ENCODE measurements at places on chromosomes 13 and 19. TPM values are rescaled to one million over a fixed set of nuclear protein-coding genes. Genes with fewer than 3 reads are reported as not detected.

PSG6 gene
- not detected for total RNA-seq

CYSLTR2 gene
- 2.4 TPM for total RNA-seq

CEACAM20 gene
- total RNA-seq = not detected

- no peak for DNase-seq
These were observed 77.6 kb downstream of the KDM4B start for GRCh38 chr19:5046339-5047039.

DNA sequence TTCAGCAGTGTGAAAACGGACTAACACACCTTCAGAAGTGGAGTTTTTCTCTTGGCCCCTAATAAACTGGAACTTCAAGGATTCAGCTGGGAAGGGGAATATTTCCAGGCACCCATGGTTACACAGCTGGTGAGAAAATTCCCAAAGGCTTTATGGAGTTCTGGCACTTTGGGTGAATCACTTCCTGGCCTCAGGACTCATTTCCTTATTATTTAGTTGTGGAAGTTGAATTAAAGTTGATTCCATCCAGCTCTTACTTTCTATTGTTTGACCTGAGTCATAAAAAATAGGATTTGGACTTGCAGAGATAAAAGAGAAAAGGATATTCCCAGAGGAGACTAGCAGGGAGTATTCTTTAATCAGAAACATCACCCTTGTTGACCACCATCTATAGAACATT, 882.1 kb downstream of the UQCRFS1 start:
- no peak for DNase-seq

DNA sequence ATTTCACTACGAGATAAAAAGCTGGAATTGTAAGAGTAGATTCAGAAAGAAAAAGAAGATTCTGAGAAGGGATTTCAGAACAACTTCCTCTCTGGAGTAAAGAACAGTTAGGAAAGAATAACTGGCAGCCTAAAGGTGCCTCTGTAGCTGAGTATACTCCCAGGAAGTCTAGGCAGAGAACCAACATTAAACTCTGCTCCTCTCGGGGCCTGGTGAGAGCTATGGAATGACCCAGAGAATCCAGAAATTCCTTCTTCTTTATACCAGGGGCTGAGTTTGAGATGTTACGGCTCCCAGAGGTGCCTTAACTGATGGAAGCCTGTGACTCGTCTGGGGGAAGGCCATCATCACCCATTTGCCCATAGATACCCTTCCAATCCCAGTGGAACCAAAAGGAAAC, 39.1 kb downstream of the FAM216B start:
- no peak for DNase-seq

- no peak for DNase-seq
These were observed 2.2 kb downstream of the PALM3 start for GRCh38 chr19:14059652-14060155.

- DNase-seq = no peak
These were observed 16.7 kb downstream of the KLF5 start for GRCh38 chr13:73075546-73075945.

- no peak for DNase-seq
These were observed 1.4 kb downstream of the LHFPL6 start for GRCh38 chr13:39601636-39602035.

- DNase-seq = no peak
These were observed 21.2 kb upstream of the RNASEH2B start for GRCh38 chr13:50888362-50888761.

DNA sequence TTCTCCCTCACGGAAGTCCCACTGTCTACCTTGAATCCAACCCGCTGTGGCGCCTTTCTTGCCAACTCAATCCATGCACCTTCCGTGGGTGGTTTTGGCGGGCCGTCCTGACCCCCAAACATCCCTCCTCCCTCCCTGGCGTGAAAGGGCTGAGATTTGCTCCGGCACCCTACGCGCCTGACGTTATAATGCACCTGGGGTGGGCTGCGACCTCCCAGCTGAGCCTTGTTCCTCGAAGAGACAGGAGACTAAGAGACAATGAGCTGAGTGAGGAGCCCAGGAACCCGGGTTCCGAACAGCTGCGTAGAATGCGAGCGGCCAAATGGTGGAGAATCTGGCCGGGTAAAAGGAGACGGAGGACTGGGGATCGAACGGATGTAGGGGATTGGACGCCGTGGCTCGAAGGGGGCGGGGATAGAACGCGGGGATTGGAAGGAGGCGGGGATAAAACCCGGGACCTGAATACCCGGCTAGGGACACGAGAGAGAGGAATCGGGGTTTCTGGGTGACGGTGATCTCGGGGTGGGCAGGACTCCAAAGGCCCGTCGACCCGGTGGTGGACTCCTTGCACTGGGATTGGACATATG, at the start of gene CPT1C:
TSS of gene CPT1C (plus strand) at position 461 of the 587 bp plus-strand sequence. CDS start 1,137 bp downstream, outside the sequence.
- DNase-seq = peak; percentile 71

- peak; percentile 86 for DNase-seq
These were observed 16.5 kb downstream of the SIGLEC7 start for GRCh38 chr19:51158474-51159129.

DNA sequence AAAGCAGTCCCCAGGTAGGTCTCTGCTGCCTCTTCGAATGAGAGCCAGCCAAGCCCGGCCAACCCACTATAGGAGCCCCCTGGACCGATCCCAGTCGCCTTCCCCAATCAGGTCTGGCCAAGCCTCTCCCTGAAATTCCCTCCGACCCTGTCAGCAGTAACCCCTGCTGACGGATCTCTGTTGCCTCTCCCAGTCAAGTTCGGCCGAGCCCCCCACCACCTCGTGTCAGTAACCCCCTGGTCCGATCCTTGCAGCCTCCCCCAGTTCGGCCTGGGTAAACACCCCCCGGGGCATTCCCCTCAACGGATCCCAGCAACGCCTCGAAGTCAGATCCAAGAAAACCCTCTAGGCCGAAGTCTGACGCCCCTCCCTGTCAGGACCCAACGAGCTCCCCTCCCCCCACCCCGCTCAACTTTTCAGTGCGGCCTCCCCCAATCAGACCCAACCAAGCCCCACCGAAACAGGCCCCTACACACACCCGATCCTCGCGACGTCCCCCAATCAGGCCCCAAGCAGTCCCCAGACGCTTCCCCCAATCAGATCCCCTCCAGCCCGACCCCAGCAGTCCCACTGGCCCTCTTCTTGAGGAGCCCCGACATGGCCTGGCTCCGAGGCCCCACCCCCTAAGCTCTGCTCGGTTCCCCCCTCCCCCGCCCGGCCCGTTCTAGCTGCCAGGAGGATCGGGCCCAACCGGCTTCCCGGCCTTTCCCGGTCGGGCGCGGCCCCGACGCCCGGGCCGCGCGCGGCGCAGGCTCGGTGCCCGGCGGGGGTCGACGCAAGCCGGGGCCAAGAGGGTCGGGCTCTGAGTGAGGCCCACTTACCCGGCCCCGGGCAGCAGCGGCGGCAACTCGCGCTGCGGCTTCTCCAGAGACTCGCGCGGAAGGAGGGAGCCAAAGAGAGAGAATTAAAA, 1.8 kb downstream of the TNPO2 start:
- DNase-seq = peak; percentile 63
